ENCODE measurements at places on chromosomes 4 and X.

GRCh38 chr4:185036842-185037241 is 18.6 kb downstream of the HELT start:
- no peak for DNase-seq

- DNase-seq: no peak
Measured at GRCh38 chr4:26609391-26609790, 25.5 kb downstream of the TBC1D19 start.

GRCh38 chrX:68443155-68443868 is 10.0 kb upstream of the OPHN1 start:
- DNase-seq: peak; percentile 7

- no peak for DNase-seq
Measured at GRCh38 chrX:6708041-6708440, 173.1 kb upstream of the VCX3A start.

DNA sequence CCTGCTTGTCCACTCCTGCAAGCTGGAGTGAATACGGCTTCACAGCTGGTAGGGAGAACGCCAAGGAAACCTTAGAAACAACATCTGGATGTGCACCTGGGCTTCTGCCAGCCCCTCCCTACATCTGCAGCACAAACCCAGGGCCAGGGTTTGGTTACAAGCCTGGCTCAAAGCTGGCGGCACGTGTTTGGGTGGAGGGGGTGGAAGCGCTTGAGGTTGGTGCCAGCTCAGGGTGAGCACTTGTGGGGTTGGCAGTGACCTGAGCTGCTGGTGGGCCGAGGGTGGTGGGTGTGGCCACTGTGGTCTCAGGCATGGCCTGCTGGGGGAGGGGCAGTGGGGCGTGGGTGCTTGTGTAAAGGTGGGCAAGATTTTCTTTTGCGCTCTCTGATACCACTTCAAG is 15.6 kb downstream of the ELF4 start:
- DNase-seq: no peak

DNA sequence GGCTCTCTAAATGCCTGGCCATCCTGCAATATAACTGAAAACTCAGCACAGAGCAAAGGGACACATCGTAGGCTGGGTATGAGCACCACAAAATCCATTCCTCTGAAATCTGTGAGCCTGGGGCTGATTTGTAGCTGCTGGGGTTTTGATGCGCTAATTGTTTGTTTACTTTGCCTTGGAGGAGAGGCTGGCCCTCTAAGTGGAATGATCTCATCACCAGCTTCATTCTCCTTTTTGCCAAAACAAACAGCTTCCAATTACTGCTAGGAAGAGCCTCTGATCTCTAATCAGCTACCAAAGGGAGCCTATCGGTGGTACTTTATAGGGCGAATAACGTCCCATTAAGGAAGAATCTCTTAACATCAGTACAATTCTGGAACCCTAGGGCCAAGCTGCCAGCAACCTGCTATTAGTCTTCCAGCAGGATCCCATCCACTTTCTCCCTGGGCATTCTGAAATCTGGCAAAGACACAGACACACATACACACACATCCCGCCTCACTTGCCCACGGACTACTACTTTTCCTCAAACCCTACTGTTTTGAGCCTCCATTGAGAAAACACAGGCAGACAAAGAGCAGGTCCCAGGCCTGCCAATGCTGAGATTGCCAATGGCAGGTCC is 5.8 kb downstream of the ANOS1 start:
- no peak for DNase-seq

GRCh38 chr4:180058691-180059215 is 2184.4 kb upstream of the TENM3 start:
- DNase-seq: peak; percentile 18

DNA sequence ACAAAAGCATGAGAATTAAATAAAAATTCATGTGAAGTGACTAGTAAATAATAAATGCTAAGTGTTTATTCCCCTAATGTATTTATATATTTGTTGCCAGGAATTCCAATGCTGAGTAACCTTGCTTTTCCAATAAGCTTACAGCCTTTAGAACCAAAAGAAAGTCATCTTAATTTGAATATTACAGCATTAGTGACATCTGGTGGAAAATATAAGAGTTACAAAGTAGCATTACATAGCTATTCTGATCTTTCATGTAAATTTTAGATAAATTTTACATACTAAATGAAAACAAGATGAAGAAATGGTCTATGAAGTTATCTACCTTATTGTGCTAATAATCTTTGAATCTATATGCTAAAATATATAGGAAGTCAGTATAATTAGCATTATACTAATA is 10.4 kb downstream of the MAD2L1 start:
- no peak for DNase-seq

DNA sequence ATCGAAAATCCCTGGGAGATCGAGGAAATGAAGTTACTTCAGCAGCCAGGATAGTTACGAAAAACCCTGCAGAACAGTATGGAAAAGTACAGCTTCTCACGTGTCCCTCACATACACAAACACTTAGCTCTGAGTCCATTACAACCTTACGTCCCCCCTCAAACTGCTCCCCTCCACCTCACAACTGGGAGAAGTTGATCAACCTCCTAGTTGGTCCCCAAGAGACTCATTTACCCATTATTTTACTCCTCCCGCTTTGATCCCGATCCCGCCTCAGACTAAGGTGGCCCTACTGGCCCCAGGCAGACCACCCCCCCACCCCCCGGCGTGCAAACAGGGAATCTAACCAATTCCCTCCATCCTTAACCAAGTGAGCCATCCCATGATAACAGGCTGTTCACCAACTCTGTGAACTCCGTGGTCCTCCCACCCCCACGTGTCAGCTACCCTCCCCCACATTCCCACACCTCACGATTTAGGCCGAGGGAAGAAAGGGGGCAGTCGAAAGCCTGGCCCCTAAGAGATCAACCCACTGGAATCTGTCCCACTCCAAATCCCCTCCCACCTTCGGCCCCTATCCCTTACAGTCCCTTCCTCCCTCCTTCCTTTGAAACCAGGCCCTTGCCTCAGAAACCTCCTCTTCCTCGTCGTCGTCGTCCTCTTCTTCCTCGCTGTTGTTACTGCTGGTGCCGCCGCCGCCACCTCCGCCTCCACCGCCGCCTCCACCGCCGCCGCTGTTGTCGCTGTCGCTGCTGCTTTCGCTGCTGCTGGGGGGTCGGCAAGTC is 755 bp downstream of the ANKRD17 start:
- DNase-seq: peak; percentile 28

DNA sequence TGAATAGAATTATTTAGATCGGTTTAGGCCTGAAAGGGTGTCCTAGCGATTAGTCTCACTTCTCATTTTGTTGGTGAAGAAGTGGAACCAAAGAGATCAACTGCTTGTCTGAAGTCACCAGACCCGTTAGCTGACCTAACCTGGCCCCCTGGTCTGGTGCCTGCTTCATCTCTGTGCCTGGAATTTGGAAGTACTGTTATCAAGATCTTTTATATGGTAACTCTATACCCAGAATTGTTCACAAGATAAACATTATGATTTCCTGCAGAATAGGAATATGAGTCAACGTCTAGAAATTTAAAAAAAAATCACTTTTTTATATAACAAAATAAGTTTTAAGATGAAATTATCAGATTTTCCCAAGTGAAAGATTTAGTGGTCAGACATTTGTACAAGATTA is 37.2 kb downstream of the LRP2BP start:
- no peak for DNase-seq

DNA sequence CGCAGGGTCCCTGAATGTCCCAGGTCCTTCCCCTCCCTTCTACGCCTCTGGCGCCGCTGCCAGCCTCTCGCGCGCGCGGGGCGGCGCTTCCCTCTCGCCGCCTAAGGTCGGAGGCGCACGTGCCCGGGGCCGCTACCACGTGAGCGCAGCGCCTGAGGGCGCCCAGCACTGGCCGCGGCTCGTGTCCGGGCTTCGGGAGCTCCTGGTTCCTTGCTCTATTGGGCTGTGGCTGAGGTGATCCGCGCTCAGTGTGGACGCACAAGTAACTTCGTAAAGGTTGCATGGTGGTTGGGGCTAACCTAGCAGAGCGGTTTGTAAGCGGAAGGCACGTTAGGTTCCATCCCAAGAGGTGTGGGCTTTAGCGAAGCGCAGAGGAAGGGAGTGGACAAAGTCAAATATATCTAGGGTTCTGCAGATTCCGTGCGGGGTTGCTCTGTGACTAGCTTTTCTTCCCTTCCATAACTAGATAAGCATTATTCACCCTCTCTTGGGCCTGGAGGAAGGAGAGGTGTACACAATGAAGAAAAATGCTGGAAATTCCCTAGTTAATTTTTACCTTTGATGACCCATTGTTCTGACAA is 1.8 kb downstream of the TLL1 start:
- DNase-seq: no peak

- DNase-seq: no peak
Measured at GRCh38 chrX:136025091-136025490, 39.9 kb downstream of the SLC9A6 start.

DNA sequence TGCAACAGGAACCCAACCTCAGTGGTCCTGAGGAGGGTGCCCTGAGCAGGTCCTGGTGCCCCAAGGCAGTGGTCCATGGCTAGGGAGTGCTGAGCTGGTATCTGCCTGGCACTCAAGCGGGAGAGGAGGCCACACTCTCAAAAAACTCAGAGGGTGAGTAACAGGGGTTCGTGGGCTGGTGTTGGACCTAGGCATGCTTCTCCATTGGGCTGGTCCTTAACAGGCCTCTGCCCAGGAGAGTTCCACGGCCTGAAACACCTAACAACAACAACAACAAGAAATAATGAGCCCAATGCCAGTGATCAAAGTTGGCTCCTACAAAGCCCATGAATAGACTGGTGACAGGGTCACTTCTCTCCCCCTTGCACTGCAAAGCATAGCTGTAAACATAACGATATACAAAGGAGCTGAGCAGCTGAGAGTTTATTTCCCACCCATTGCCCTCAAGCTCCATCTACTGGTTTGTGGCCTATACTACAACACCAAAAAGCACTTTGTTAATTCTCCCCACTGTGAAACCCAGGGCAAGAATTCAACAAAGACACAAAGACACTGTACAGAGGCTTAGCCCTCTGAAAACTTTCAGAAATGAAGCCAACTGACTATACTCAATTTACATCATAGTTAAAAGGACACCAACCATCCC is 736.1 kb upstream of the ADGRL3 start:
- DNase-seq: peak; percentile 1

DNA sequence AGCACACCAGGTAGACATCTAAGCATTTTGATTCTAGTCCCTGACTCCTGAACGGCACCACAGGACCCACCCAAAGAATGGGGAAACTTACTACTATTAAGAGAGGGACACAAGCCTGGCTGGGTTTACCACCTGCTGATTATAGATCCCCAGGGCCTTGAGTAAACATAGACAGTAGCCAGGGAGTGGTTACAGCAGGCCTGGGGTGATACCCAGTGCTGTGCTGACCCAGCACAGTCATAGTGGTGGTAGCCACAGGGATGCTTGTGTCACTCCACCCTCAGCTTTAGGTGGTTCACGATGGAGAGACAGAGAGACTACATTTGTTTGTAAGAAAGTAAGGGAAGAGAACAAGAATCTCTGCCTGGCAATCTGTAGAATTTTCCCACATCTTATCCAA is 11.7 kb downstream of the CYSLTR1 start:
- no peak for DNase-seq
